ENCODE measurements at places on chromosomes 3 and 15.

DNA sequence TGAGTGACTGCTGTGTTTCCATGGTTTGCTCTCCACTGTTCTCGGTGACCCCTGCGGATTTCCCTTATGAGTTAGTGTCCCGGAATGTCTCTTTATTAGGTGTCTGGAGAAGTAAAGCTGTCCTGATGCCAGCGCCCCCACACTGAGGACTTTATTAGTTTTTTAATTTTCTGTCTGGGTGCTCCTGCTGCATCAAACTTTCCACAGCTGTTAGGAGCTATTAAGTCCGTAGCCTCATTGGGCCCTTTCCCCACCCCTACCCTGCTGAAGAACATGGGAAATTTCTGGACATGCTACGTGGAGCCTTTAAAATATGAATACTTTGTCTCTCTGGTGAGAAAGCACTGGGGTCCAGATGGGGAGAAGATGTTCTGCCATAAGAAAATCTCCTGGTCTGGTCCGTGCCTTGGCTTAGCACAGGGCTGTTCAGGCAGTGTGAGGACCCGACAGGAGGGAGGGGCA is 161.7 kb upstream of the HES1 start:
- no peak for DNase-seq

DNA sequence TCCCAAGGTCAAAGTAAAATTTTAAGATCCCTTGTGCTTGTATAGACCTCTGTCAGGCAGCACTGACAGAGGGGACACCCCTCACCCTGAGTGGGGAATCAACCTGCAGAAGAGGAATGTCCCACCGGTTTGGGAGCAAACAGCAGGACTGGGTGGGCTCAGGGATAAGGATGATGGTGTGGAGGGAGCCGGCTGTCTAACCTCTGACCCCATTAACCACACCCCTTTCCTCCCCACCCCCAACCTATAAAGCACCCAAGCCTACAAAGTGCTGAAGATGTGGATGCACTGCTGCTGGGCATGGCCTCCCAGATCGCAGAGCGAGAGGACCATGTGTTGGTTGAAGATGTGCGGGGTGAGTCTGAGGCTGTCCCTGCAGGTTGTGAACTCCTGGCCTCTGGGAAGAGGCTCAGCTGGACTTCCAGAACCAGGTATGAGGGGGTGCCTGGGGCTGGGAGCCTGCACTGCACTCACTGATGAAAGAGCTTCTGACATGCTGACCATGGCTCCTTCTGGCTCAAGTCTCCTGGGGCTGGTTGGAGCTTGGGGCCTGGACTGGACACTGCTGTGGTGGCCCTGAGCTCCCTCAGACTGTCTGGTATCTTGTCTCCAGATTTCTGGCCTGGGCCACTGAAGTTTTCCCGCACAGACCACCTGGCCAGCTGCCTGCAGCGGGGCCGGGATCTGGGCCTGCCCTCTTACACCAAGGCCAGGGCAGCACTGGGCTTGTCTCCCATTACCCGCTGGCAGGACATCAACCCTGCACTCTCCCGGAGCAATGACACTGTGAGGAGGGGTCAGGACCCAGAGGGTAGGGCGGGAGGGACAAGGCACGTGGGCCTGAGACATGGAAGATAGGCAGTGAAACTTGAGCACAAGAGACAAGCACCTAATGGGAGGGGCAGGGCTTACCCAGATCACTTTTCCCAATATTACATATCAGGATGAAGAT is 9.3 kb downstream of the DUOX1 start:
- no peak for DNase-seq

GRCh38 chr15:32844118-32844711 is 126.4 kb downstream of the GREM1 start:
- DNase-seq = no peak

DNA sequence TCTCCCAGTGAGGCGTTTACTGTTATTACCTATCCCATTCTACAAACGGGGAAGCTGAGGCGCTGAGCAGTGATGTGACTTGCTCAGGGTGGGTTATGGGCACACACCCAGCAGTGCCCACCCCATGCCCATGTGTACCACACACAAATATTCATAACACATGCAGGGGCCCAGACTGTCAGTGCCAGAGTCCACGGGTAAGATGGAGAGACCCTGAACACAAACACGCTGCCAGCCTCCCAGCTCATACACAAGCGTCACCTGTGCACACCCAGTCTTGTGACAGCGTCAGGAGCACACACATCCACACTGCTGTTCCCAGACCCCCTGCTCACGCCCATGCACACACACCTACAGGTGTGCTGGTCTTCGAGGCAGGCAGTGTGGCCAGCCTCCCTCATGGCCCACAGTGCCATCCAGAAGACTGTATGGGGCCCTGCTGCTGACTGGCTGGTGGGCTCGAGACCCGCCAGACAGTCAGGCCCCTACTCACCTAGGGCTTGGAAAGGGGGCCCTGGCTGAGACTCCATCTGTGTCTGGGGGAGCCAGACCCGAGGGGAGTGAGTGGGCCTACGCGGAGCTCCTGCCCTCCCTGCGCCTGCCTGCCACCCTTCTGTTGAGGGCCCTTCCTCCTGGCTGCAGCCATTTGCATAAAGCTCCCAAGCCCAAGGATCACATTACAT is 39.4 kb downstream of the DNAJB8 start:
- DNase-seq = no peak

DNA sequence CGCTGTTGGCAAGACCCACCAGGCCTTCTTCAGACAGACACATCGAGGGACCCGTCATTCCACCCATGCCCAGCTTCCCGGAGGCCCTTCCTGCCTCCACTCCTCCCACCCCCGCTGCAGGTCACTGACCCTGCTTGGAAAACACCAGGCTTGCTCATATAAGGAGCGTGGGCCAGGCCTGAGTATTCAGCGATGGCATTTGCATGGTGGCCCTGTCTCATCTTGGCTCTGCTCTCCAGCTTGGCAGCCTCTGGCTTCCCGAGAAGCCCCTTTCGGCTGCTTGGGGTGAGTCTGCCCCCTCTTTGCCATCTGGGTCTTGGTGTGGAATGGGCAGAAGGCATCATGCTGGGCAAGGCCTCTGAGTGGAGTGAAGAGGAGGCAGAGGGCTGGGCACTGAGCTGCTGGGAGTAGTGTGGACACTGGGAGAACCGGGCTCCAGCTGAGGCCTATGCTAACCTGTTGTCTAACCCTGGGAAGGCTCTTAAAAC is at the start of gene ITIH3:
ITIH3 (plus strand) TSS at position 185 of the 488 bp plus-strand sequence; CDS start at position 193, 8 bp downstream.
- no peak for DNase-seq

DNA sequence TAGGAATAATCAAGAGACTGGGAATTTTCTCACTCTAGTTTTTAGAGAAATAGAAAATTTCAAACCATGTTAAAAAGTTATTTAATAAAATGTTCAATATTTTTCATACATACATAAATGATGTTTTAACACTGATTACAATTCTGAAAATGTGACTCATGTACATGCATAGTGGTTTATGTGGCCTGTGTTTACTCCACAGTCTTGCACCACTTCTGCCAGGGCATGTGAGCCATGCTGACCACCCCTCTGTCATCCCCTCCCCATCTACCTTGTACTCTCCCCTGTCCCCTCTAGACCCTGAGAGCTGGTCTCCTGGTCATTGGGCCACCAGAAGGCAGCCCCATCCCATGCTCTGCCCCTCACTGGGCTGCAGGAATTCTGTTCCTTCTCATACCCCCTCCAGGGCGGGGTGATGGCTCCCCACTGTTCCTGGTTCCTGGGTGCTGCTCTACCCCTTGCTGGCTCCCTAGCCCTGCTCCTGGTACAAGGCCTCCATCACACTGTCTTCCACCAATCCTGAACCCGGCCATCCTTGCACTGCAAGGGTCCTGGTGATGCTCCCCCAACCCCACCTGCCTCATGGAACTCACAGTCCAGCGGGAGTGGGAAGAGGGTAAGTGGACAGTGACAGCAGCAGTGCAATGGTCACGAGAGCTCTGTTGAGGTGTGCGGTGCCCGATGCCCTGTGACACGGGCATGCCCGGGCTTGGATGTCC is 24.2 kb upstream of the SLC41A3 start:
- no peak for DNase-seq

- no peak for DNase-seq
These were observed 287.8 kb upstream of the UMPS start for GRCh38 chr3:124442463-124442862.

DNA sequence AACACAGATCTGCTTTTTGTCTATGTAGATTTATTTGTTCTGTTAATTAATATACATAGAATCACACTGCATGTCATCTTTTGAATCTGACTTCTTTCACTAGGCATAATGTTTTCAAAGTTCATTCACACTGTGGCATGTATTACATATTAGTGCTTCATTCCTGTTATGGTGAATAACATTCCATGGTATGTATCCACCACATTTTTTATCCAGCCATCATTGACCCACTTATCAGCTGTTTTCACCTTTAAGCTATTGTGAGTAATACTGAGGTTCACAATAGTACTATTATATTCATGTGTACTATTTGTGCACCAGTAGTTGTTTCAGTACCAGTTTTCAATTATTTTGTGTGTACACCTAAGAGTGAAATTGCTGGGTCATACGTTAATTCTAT is 230.6 kb upstream of the CNTN3 start:
- no peak for DNase-seq

GRCh38 chr3:170869645-170870593 is at the start of gene RPL22L1:
TSS of gene RPL22L1 (minus strand) at chr3:170870195. CDS start at chr3:170870167, 28 bp downstream.
- DNase-seq = peak; percentile 93

DNA sequence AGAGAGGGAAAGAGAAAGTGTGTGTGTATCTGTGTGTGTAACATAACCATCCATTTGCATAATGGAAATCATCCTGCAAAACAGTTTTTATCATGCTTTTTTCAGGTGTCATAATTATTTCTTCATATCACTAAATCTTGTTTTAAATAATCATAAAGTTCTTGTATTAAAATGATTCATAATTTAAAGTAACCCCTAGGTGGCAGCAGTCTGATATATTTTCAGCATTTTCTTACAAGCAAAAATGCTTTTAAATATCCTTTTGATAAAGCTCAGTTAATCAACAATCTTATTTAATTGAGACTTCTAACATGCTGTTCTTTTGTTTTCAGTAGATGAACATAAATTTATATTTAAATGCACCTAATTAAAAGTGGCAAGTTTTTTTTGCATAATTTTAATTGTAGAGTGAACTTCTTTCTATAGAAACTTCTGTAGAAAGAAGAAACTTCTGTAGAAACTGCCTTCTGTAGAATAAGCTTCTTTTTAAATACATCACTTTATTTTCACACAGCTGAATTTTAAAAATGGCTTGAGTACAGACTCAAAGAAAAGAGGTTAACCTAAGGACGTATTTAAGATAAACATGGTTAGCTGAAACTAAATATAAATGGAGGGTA is 72.5 kb downstream of the OPA1 start:
- peak; percentile 27 for DNase-seq

- no peak for DNase-seq
These were observed 31.1 kb upstream of the SLC24A5 start for GRCh38 chr15:48089702-48090101.

DNA sequence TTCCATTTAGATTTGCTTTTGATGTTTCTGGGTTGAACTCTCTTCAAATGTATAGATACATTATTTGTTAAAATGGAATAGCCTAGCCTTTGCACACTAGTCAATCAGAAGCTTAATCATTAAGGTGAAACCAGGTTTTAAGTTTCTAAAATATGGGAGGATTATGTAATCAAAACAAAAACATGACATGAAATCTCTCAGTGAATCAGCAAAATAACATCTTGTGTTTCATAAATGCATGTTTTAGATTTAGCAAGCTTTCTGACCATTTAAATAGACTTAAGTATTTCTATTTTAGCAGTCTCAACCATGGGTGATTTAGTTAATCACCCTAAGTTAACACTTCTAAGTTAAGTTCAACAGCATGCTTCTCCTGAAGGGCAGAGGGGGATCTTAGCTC is 11.3 kb downstream of the GTF2E1 start:
- DNase-seq = no peak

DNA sequence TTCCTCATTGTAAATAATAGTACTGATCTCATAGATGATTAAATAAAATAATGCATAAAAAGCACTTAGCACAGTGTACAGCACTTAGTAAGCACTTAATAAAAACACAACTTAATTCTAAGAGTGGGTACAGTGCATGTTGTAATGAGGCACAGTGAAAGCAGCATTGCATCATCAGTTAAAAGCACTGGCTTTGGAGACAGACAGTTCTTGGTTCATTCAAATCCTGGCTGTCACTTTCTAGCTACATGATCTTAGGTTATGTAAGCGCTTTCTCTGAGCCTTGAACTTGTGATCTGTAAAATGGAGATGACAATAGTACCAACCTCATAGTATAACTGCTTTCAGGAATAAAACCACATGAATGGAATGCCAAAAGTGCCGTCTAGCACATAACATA is 151.5 kb downstream of the DPH6 start:
- DNase-seq = no peak

- no peak for DNase-seq
These were observed 5.2 kb upstream of the CLK3 start for GRCh38 chr15:74610302-74610951.

- DNase-seq = no peak
These were observed 10.8 kb downstream of the EIF2AK4 start for GRCh38 chr15:39944726-39945125.

DNA sequence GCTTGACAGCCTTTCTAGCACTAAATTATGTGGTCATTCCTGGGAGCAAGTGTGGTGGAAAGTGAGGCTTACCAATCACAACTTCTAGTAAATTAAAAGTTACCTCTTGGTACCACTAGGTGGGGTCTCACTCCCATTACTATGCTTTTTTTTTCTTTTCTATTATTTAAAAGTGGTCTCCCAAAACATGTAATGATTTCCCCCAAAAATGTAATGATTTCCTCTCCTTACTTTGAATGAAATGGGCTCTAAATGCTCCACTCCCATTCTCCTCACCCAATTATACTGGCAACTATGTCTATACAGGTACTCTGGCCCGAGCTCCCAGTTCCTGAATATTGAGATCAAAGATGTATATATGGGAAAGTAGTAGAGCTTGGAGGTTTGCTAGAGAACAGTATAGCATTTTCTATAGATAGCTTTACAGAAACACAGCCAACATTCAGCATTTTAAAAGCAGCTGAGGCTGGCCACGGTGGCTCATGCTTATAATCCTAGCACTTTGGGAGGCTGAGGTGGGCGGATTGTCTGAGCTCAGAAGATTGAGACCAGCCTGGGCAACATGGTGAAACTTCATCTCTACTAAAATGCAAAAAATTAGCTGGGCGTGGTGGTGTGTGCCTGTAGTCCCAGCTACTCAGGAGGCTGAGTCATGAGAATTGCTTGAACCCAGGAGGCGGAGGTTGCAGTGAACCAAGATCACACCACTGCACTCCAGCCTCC is 70.9 kb downstream of the DCUN1D1 start:
- DNase-seq = no peak

- DNase-seq = no peak
These were observed 8.6 kb downstream of the TLE3 start for GRCh38 chr15:70088887-70089691.

GRCh38 chr3:64440498-64440897 is 215.2 kb upstream of the PRICKLE2 start:
- DNase-seq = no peak

- no peak for DNase-seq
These were observed 757 bp downstream of the PAQR5 start for GRCh38 chr15:69299451-69299886.

DNA sequence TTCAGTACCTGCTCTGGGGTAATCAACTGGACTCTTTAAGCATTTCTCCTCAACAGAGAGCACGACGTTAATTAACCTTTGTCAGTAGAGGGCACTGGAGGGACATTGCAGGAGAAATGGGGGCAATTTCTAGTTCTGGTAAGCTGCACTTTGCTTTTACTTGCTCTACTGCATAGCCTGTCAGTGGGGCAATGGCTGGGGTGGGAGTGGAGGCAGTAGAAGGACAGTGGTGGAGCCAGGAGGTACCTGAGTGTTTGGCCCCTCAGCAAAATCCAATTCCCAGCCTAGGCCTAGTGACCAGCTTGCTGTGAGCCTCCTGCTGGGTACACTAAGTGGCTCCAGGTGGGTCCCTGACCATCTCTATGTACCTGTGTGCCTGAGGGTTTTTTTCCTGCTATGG is 18.3 kb upstream of the MED12L start:
- DNase-seq = no peak

- no peak for DNase-seq
These were observed 12.6 kb downstream of the PDHB start for GRCh38 chr3:58421004-58421403.
